ENCODE measurements at places on chromosomes 4 and X.

DNA sequence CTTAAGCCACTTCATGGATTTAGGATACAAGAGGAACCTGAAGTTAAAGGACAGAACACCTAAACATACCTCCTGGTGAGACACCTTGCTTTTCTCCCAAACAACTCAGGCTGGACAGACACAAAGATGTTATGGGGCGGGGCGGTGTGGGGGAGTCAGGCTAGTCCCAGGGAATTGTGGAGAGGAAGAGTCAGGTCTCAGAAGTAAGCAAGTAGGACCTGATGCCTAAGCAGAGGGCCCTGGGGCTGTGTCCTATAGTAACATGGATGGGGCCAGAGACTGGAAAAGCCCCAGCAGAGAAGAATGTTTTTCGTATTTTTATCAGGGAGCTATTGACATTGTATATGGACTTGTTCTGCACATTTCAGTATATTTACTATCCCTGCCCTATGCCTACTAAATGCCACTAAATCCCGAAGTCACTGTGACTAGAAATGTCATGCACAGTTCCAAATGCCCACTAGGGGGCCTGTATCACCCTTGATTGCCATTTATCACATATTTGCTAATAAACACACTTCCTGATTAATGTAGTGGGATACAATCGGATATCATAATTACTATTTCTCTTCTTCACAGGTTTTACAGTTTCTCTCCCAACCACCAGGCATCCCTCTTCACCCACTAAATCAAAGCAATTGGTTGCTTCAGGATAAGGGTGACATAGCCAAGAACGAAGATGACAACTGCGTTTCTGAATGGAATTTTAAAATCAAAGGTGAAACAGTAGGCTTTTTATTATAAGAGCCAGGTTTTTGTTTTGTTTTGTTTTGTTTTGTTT is 23.8 kb upstream of the ARHGAP10 start:
- no peak for DNase-seq

GRCh38 chr4:2469192-2469984 is 482 bp downstream of the RNF4 start:
- no peak for DNase-seq

DNA sequence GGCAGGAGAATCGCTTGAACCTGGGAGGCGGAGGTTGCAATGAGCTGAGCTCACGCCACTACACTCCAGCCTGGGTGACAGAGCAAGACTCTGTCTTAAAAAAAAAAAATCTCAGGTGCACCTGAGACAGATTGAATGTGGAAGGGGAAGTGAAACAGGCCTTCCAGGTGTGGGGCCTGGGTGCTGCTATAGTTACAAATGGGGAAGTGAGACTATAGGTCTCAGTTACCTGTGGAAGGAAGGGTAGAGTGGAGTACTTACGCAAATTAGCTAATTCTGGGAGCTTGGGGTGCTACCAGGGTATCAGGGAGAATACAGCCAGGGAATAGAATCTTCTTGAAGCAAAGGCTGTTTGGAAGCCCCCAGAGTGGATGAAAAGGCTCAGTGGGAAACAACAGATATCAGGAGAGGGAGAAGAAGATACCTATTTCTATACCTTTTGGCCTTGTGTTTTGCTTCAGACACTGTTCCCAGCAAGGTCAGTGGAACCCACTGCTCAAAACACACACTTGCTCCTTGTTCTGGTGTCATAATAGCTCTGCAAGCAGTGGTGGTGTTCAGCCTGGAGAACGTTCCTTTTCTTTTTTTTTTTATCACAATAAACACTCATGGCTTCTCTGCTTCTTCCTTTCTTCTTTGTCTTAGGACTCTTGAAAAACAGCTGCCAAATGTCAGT is 7.0 kb downstream of the CD38 start:
- DNase-seq: no peak

DNA sequence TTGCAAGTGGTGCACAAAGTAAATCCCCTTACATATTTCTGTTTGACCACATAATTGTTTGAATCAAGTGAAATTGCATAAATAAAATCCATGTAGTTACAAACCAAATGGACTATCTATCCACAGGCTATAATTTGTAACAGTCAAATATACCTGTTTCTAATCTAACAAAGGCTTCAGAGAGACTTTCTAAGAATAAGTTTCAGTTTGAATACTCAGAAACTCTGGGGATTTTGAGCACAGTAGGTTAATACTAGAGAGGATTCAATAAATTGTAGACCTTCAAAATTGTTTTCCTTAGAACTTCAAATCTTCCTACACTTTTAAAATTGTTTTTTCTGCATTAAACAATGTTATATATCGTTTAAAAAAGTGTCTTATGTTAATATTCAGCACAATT is 1250.1 kb downstream of the NLGN4X start:
- DNase-seq: no peak

DNA sequence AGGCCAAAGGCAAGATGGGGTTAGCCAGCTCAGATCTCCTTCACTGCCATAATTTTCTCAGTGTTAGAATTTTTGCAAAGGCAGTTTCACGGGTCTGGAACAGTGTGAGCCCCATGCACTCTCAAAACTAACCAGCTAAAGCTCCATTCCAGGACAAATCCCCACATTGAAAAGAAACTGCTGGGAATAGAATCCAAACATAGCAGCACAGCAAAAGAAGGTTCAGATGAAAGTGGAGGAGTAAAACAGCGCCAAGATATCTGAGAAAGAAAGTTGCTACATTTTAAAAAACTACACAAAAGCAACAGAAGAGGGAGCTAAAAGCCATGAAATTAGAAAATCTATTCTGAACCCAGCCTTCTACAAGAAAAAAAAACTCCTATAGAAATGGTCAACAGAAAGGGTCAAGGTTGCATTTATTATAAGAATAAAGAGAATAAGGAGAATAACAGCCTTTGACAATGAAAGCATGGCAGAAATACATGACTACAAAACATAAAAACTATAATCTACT is 39.6 kb upstream of the SLC7A3 start:
- DNase-seq: no peak

DNA sequence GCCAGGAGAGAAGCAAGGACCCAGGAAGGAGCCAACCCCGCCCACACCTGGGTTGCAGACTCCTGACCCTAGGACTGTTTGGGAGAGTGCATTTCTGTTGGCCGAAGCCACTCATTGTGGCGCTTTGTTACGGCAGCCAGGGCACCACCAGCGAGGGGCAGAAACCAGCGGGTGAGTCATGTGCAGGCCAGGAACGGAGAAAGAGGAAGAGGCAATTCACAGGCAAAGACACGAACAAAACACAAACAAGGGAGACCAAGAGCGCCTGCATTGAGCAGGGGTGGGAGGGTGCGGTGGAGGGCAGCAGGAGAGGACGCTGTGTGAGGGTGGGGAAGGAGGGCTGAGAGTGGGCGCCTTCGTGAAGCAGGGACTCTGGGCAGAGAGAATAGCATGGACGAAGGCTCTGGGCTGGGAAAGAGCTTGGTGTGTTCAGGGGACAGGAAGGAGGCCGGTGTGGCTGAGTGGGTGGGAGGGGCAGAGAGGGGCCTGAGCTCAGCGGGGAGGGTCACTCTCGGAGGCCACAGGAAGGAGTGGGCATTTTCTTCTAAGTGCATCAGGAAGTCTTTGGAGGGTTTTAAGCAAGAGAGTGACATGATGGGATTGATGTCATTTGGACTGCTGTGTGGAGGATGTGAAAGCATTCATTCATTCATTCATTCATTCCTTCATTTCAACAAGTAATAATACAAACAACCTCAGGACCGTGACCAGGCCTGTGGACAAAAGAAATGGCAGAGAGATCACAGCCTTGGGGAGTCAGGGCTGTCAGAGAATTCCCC is 12.2 kb upstream of the WFS1 start:
- no peak for DNase-seq

GRCh38 chr4:165780735-165781134 is 92.3 kb upstream of the TLL1 start:
- no peak for DNase-seq

DNA sequence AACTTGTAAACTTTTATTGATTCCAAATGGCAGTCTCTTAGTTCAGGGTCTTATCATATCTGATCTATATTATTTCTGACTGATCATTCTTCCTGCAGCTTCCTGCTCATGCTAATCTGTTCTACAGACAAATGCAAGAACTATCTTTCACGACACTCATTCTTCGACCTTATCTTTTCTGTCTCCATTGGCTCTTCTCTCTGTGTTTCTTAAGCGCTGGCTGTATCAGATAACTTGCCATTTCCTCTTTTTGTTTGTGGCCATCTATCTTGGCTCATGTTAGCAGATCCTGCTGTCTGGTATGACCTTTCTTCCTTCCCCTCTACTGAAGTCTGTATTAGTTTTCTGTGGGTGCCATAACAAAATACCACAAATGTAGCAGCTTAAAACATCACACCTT is 230.5 kb upstream of the PUDP start:
- DNase-seq: peak; percentile 40

DNA sequence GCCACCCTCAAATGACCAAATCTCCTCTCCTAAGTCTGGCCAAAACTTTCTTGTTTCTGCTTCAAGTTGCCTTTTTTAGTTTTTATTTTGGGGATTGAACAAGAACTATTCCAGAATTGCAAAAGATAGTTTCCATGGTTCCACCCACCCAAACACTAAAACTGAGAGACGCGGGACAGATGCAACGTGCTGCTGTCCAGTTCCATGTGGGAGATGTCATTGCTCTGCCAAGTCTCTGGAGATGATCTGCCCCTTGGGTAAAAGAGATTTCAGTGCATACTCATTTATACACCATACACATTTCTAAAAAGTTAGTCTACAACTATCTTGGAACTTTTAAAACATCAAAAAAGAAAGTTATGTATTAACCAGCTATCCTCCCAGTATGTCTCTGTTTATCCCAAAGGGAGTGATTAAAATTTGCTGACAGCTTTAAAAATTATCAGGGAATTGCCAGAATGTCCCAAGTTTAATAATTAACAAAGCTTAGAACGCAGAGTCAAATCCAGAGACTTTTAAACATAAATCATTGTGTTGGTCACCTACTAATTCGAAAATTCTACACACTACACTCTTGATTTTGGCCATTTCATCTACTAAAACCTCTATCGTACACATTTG is 3.2 kb downstream of the MAOB start:
- no peak for DNase-seq

GRCh38 chr4:150896497-150896896 is 118.6 kb downstream of the LRBA start:
- DNase-seq: no peak

All from CMK (cell line).